ENCODE measurements at places on chromosomes 4 and X.

GRCh38 chrX:50877310-50877709 lies 33.2 kb upstream of the BMP15 start:
- no peak for DNase-seq

- DNase-seq, result no peak
These were observed 196.5 kb downstream of the RELL1 start for GRCh38 chr4:37489697-37490096.

DNA sequence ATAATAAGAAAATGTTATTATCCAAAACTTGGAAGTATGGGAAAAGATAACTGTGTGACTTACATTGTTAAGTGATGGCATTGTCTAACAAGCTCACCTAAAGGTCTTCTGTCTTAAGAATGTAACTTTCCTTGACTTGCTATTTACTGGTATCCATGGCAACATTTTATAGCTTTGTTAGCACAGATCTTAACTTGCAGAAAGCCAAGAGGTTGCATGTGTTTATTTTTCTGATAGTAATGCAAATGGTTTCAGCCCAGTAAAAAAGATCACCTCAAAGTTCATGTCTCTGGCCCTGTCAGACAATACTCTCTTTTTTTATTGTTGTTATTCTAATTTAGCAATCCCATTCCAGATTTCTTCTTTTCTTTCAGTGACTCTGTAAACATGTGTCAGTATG lies 425.3 kb downstream of the SPRY1 start:
- no peak for DNase-seq

GRCh38 chr4:162498168-162498567 lies 334.4 kb upstream of the FSTL5 start:
- no peak for DNase-seq

DNA sequence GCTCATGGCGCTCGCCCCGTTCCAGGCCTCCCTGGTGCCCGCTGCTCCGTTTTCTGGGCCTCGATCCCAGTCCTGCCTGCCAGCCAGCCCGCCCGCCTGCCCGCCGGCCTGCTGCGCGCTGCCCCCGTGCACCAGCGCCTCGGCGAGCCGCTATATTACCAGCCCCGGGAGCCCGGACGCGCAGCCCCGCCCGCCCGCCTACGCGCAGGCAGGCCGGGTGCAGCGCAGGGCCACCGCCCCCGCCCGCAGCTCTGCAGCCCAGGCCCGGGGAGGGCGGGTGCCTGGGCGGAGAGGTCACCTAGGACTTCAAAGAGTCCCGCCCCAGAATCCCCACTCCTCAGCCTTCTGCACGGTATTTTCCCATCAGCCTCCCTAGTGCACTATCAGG lies at the start of gene MAOB:
Gene MAOB (minus strand): TSS at position 157 of the 388 bp plus-strand sequence. CDS start 151 bp downstream, at position 6.
- peak; percentile 3 for DNase-seq

Measured in NCI-H345 (cell line).